Neural progenitor cell (in vitro differentiated cells): ENCODE measurements at places on chromosomes 11 and 22. TPM values are rescaled to one million over a fixed set of nuclear protein-coding genes. Genes with fewer than 3 reads are reported as not detected.

NTM gene
- total RNA-seq = 4.3 and 6.0 TPM in 2 replicates

KDM4E gene
- not detected in 2 replicates for total RNA-seq

TRPC6 gene
- total RNA-seq = 0.09 and 0.17 TPM in 2 replicates

- H3K27ac ChIP-seq = no peak overlapping the region
- H3K27me3 ChIP-seq = no peaks in the 10 kb centered on the region
- H3K4me3 ChIP-seq = no peak overlapping the region
- no peak for DNase-seq
- H3K4me1 ChIP-seq = peaks cover 5% of the 10 kb centered on the region
These were observed 168.7 kb upstream of the NTM start for GRCh38 chr11:131201674-131202073.

DNA sequence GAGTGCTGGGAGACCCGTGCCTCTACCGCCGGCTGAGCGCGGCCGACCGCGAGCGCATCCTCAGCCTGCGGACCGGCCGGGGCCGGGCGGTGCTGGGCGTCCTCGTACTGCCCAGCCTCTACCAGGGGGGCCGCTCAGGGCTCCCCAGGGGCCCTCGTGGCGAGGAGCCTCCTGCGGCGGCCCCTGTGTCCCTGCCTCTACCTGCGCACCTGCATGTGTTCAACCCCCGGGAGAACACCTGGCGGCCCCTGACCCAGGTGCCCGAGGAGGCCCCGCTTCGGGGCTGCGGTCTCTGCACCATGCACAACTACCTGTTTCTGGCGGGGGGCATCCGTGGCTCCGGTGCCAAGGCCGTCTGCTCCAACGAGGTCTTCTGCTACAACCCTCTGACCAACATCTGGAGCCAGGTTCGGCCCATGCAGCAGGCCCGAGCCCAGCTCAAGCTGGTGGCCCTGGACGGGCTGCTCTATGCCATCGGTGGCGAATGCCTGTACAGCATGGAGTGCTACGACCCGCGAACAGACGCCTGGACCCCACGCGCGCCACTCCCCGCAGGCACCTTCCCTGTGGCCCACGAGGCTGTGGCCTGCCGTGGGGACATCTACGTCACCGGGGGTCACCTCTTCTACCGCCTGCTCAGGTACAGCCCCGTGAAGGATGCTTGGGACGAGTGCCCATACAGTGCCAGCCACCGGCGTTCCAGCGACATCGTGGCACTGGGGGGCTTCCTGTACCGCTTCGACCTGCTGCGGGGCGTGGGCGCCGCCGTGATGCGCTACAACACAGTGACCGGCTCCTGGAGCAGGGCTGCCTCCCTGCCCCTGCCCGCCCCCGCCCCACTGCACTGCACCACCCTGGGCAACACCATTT, 3.5 kb downstream of the KLHDC7B start:
- no peaks in the 10 kb centered on the region for H3K36me3 ChIP-seq
- H3K4me3 ChIP-seq = no peak overlapping the region
- H3K27ac ChIP-seq = no peak overlapping the region
- H3K4me1 ChIP-seq = no peaks in the 10 kb centered on the region
- peaks cover 18% of the 10 kb centered on the region for H3K27me3 ChIP-seq

- no peak overlapping the region for H3K4me3 ChIP-seq
- DNase-seq = no peak
- no peak overlapping the region for H3K27ac ChIP-seq
- H3K27me3 ChIP-seq = no peaks in the 10 kb centered on the region
These were observed 51.8 kb downstream of the NCAPD3 start for GRCh38 chr11:134171951-134172350.

DNA sequence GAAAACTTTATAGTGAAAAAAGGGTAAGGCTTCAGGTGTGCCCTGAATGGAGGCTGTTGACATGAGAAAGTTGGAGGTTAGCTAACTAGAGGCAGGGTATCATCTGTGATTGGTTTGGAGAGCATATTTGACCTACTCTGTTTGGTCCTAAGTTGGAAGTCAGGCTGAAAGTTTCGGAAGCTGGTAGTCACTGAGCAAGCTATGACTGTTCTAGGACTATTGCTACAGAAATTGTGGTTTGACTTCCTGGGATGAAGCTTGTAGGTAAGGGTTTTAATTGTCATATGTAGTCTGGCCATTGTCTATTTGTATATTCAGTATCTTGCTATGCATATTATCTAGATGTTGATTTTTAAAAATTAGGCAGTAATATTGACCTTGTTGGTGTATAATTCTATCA, 565.0 kb downstream of the TMEM135 start:
- H3K27me3 ChIP-seq = no peaks in the 10 kb centered on the region
- H3K27ac ChIP-seq = no peak overlapping the region
- DNase-seq = no peak

DNA sequence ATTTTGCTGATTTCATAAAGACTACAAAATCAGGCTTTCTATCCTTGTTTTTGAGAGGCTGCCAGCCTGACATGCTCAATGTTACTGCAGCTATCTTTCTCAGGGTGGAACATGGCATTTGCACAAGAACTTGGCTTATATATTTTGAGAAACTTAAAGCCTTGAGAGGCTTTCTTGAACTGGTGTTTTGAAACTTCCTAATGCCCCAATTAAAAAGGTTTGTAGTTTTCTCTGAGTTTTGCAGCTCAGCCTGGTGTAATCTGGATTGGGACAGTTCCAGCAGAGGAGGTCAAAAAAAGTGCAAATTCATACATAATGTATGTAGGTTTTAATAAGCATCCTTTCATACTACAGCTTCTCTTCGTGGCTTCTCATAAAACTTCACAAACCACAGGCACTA, 223.4 kb downstream of the FAM76B start:
- H3K27ac ChIP-seq = peak overlapping the region; percentile 15
- peaks cover 32% of the 10 kb centered on the region for H3K4me1 ChIP-seq
- no peaks in the 10 kb centered on the region for H3K36me3 ChIP-seq
- no peak overlapping the region for H3K4me3 ChIP-seq
- H3K27me3 ChIP-seq = no peaks in the 10 kb centered on the region
- DNase-seq = no peak
